Epithelial cell of prostate (primary cell): ENCODE measurements at places on chromosomes 1 and 21.
A peak's percentile ranks its signal among the peaks of the same experiment; 100 is the strongest.

DNA sequence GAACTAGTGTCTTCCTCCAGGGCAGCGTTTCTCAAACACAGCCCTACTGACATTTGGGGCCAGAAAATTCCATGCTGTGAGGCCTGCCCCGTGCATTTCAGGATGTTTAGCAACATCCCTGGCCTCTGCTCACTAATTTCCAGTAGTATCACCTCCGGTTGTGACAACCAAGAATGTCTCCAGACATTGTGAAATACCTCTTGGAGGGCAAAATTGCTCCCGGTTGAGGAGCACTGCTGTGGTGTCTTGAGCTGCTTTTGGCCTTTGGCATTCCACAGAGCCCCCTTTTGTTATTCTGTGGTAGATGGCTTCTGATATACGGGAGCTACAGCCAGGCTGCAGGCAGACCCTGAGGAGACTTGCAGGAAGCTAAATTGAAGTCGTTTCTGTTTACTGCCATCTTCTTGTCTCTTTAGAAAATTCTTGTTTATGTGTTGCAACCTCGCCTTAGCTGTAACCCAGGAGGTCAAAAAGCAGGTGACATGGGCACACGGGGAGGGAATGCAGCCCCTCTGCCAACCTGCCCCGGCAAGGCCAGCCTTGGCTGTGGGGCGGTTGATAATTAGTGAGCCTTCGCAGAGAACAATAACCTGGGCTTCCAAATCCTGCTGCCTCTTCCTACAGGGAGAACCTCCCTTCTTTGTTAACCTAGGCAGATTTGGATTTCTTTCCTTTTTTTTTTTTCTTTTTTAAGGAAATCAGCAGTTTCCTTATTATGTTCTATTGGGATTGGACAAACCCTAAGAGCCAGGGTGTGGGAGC, 74.7 kb upstream of the AKT3 start:
- no peak for DNase-seq

- DNase-seq, result peak; percentile 100
Observed at GRCh38 chr1:161021165-161021969, 415 bp upstream of the F11R start.

DNA sequence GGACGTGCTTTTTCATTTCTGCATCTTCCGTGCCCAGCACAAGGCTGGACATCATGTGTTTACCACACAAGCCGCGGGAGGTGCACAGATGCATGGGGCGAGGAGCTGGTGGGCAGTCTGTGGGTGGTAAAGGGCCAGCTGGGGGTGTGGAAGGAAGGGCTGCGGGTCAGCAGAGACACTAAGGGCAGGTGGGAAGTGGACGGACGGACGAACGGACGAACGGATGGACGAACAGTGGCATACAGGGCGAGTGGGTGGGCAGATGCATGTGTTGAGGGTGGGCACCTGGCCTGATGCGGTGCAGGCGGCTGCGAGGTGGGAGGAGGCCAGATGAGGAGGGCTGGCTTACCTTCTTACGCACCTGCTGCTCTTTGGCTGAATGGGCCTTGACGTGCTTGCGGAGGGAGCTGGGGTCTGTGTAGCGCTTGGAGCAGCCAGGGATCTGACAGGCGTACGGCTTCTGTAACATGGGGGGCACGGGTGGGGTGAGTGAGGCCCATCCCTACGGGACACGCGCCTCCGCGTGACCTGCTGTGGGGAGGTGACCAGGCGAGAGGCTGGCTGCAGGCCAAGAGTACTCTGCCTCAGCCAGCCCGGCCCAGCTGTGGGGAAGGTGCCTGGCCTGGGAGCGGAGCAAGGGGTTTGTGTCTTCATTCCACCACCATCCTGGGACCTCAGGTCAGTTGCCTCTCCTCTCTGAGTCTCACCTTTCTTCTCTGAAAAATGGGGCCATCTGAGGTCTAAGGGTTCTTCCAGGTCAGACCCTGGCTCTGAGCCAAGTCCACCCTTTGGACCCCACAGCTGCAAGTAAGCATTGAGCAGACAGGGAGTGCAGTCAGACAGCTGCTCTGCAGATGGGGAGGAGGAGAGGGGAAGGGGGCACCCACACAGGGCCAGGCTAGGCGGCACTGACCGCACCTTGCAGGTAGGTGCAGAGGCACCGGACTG, 65.5 kb downstream of the DMRTB1 start:
- no peak for DNase-seq

GRCh38 chr1:75079538-75080290, 54.5 kb upstream of the LHX8 start:
- DNase-seq, result no peak

- no peak for DNase-seq
Observed at GRCh38 chr1:114263343-114263742, 109.7 kb upstream of the SYT6 start.

DNA sequence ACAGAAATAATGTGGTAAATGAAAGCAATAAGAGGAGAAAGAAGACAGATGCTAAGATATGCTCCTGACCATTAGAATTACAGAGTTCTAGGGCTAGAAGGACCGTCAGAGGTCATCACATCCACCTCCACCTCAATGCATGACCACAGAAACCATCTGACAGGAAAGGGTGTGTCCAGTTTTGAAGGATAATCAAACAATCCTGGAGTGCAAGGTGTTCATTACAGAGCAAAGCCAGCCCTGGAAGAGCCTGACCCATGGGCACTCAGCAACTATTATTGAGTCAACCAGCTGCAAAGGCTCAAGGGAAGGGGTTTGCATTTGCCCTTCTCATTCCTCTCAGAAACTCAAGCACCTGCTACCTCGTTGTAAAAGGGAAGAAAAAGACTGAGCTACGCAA, 46.4 kb downstream of the TOR1AIP2 start:
- DNase-seq, result no peak

- DNase-seq, result no peak
Observed at GRCh38 chr1:10856176-10856683, 59.8 kb upstream of the CASZ1 start.

- DNase-seq, result no peak
Observed at GRCh38 chr1:19892628-19893168, 10.5 kb downstream of the OTUD3 start.

DNA sequence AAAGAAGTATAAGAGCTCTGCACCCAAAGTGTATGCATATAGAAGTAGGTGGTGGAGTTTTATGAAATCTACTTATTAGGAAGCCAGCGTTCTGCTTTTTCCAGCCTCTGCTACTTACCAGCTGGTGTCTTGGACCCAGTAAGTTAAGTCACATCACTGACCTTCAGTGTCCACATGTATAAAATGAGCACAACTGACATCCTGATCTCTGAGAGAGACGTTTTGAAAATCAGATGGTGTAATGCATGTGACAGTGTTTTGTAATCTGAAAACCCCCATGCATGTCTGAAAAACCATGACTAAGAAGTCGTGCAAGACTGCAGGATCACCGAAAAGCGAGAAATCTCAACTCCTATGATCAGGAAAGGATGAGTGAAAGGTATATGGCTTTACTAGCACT, 2.0 kb downstream of the CR1 start:
- DNase-seq, result no peak

DNA sequence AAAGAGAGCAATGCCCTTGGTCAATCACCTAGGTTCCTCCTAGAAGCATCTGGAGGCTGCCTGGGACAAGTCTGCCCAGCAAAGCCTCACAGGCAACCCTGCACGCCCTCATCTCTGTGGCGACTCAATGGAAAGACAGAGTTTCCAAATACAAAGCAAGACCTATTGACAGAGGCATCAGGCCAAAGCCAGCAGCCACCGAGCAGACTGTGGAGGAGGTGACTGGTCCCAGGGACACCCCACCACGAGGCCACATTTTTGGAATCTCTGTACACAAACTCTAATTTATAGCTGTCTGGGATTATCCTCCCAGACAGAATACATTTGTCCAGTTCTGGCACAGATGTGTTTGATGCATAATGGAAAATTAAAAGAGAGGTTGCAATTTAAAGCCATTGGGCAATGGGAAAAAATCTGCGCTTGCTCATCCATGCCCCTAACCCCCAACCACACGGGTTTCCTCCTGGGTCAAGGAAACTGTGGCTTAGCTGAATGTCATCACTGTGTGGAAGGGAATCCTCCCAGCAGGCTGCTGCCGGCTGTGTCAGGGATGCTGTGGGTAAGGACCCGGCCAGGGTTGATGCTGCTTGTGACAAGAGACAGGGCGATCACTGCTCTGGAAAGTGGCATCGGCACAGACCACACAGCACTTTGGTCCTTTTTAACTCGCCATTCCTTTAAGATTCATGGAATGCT, 14.3 kb downstream of the TSPAN2 start:
- no peak for DNase-seq

DNA sequence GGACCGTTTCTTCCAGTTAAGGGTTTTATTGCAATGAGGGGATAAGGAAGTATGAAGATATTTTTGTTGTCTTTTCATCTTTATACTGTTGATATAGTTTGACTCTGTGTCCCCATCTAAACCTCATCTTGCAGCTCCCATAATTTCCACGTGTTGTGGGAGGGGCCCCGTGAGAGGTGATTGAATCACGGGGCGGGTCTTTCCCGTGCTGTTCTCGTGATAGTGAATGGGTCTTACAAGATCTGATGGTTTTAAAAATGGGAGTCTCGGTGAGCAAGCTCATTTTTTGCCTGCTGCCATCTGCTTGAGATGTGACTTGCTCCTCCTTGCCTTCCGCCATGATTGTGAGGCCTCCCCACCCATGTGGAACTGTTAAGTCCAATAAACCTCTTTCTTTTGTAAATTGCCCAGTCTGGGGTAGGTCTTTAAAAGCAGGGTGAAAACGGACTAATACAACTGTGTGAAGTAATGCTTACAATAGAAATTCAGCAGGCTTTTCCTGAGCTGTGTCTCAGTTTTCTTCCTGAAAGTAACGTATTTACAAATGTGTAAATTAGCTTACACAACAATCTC, 377.3 kb downstream of the SIPA1L2 start:
- DNase-seq, result no peak

- DNase-seq, result no peak
Observed at GRCh38 chr1:63802109-63802508, 28.3 kb downstream of the ROR1 start.

GRCh38 chr1:208432346-208432745, 188.2 kb upstream of the PLXNA2 start:
- DNase-seq, result no peak

- DNase-seq, result no peak
Observed at GRCh38 chr1:50308878-50309277, 114.4 kb downstream of the DMRTA2 start.

- DNase-seq, result no peak
Observed at GRCh38 chr1:110328274-110328673, 10.9 kb upstream of the RBM15 start.

GRCh38 chr1:115057661-115058254, 28.1 kb downstream of the TSHB start:
- no peak for DNase-seq

DNA sequence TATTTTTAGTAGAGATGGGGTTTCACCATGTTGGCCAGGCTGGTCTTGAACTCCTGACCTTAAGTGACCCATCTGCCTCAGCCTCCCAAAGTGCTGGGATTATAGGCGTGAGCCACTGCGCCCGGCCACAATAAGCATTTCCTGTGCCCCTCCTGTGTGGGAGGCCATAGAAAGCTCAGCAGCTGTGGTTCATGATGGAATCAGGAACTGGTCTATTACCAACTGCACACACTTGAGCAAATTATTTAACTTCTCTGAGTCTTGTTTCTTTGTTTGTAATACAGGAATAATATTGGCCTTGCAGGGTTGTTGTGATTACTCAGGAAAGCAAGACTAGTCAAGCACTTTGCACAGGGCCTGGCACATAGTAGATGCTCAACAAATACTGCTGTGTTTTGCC, 15.0 kb downstream of the RHBG start:
- DNase-seq, result no peak

DNA sequence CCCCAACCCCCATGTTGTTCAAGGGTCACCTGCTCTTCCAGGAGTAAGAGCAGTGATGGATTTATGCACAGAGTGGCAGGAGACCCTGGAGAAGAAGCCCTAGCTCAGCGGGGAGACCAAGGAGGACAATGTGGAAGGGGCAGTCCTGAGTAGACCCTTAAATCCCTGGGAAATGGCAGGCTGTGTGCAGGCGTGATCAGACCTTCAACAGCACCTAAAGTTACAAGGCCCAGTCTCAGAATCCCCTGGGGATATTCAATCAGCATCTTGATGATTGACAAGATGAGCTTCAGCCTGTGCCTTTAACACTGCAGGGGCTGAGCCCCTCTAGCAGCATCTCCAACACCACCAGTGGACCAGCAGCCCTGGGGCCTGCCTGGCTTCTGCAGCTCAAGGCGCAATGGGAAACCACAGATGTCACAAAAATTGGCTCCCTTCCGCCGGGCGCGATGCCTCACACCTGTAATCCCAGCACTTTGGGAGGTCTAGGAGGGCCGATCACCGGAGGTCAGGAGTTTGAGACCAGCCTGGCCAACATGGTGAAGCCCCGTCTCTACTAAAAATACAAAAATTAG, 60.4 kb downstream of the IRF2BP2 start:
- no peak for DNase-seq

DNA sequence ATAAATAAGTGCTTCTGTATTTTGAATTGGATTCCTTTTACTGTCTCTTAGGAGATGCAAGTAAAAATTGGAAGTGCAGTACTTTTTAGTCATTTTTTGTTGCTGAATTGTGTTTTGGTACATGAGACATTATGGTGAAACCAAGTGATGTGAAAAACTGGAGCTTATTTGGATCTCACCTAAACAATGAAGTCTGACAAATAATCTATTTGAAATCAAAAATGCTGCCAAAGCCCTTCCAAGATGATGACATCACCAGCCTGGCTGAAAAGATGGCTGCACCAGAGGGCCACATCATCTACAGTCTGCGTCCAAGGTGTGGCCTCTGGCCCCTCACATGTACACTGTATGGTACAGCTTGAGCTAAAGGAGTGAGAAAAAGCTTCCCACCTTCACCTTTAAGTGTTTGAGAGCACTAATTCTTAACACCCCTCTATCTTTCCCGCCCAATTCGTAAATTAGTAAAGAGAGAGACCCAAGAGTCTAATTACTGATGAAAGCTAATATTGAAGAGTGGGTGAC, 192.5 kb upstream of the ST6GALNAC5 start:
- DNase-seq, result no peak

DNA sequence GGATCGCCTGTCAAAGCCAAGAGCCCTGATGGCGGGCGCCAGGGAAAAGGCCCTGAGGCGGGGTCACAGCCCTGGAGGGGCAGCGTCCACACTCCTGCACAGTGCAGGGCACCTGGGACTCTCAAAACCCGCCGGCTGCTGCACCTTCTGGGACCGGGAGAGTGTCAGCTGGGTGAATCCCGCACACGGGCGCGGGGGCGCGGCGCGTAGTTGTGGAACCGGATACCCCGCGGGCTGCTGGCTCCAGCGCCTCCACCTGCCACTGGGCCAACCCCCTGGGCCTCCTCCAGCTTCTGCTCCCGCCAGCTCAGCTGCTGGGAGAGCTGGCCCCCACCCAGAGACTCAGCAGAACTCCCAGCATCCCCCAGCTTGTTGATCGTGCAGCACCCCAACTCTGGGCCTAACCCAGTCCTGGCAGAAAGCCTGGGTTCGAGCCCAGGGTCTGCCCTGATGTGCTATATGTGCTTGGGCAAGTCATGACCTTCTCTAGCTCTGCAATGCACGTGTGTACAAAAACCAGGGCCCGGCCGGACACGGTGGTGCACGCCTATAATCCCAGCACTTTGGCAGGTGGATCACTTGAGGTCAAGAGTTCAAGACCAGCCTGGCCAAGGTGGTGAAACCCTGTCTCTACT, 33.8 kb downstream of the NECAP2 start:
- DNase-seq, result no peak
